Stimulated activated CD4-positive, alpha-beta T cell treated with anti-CD3 and anti-CD28 coated beads, TNF-alpha, amount 100 ng/mL, for 1 hour (primary cell): ENCODE measurements at places on chromosomes 13 and 19.
A peak's percentile ranks its signal among the peaks of the same experiment; 100 is the strongest.

DNA sequence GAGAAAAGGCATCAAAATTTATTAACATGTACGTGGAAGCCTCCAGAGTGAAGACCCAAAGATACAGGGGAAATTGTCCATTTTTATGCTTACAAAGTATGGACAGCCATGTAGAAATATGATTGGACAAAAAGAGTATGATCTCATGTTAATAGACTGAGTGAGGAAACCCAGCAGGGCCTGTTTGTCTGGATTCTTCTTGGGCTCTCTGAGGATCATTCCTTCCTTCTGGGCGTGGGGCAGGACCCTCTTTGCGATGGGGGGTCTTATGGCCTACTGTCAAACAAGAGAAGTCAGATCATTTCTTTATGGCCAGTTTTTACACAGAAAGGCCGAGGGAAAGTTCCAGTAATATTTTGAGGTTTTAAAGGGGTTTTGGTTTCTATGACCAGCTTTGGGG is 110.8 kb downstream of the ESD start:
- DNase-seq: no peak

DNA sequence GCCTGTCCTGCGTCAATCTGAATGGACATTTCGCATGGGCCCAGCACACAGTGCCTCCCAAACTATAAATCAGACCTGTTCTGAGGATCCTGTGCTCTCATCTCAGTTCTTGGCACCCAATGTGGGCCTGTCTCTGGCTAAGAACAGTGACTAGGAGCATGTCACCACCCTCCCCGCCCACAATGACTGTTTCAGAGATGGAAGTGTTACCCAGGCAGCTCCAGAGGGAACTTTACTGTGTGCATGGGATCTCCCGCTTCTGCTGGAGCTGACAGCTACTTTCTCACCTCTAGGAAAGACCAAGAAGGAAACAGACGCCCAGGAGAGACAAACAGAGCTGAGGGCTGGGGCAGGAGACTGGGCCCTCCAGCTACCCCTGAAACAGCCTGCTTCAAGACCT is 45.0 kb downstream of the KCTD15 start:
- no peak for DNase-seq

DNA sequence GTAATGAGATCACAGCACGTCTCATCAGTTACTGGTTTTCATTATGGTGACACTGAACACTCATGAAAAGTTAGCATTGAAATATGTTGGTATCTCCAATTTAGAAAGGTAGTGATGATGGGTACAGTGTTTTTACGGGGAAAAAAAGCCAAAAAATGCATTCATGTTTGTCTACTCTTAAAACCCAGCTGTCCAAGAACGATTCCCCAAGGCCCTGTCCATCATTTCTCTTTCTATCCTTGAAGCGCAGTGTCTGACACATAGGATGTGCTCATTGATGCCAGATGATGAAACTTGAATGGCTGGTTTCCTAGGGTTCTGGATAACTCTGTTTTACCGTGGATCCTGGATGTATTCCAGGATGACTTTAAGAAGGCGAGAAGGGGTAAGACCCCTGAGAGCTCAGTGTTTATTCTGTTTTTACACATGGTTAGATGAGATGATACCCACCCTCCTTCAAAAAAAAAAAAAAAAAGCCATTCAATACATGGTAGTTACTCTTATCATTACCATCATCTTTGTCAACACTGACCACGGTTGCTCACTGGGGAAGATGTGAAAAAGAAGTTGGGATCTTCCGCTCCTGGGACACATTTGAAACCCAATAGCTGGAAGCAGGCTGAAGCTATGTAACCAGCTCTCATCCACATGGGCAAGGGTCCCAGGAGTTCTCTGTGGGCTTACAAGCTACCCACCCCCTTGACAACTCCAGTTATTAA is 22.5 kb downstream of the SERP2 start:
- no peak for DNase-seq

GRCh38 chr13:95784161-95784899 is 107.4 kb downstream of the DNAJC3 start:
- no peak for DNase-seq

DNA sequence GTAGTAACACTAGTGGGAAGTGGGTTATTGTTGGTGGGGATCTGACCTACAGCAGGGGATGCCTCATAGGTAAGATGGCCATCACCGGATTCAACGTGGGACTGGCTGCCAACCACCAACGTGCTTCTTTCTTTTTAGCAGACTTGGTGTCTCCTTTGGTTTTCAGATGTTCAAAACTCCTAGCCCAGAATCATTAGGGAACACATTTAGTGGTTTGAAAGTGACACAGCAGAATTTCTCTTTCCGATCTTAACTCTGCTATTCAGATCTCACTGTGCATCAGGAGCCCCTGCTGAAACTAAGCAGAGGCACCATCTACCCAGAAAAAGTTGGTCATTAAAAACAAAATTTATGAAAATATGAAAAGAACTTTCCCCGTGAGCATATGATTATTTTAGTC is 36.7 kb upstream of the PCDH8 start:
- DNase-seq: no peak

DNA sequence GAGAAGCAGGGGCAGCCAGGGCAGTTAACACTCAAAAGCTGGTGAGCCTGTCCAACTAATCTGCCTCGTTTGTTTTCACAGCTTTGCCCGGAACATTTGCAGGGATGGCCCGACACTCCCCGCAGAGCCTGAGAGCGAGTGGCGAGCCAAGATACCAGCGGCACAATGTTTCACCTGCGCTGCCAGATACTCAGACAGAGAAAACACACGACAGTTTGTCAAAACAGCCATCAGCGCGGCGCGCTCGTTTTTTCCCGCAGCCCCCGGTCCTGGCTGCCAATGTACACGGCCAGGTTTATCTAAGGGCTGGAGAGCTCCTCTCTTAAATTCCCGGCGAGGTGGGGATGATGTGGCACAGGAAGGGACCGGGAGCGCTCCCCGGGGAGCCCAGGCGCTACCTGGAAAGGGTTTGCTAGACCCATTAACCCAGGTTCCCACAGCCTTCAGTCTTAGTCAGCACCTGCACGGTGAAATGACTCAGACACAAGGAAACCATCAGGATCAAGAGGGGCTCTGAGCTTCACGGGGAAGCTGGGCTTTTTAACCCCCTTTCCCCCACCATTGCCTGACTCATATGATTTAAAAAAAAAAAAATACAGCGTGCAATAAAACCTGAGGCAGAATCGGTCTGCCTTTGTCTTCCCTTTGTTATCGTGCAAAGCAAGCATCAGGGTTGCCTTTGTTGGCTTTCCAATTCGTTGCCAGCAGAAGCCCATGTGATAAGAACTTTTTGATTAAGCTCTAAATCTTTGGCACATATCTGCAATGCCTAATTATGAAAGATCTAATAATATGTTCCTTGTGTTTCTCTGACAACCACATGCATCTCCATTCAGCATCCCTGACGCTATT is 186.2 kb downstream of the EFNB2 start:
- DNase-seq: no peak

DNA sequence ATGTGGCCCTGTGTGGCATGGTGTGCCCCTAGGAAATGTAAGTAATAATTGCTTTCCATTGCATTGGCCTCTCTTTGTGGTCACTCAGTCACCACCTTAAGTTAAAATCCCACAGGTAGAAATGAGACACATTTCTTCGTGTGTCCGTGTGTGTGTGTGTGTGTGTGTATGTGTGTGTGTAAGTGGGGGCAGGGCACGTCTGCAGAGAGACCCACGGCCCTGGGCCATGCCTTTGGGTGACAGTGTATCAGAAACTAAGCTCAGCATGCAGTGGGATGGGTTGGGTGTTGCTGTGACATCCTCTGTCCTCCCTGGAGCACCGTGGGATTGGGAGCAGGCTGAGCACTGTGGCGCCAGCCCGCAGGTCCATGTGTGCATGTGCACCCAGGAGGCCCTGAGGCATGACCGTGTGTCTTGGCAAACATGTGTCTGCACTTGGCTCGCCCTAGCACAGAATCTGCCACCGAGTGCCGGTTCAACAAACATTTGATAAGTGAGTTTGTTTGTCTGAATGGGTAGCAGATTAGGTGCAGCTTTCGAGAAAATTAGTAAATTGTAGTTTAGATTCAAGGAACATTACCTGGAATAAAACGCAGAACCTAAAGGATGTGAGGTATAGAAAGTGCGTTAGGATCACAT is 91.8 kb downstream of the WTIP start:
- no peak for DNase-seq

DNA sequence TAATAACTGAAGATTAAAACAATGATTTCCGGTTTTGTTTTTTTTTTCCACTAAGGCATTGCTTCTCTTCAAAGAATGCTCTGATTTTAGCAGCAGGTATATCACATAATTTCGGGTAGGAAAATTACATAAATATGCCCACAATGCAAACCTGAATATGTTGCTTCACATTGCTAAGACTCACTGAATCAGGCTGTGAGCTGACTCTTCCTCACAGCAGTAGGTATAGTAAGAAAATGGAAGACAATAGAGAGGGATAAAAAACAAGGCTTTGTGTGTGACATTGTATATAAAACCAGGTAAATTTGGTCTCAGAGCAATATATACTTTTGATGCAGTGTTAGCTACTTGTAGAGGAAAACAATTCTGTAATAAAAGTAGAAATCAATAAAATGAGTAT is 1355.0 kb downstream of the OLFM4 start:
- no peak for DNase-seq

GRCh38 chr19:55232286-55232602 is 3.7 kb upstream of the TMEM86B start:
- DNase-seq: no peak

DNA sequence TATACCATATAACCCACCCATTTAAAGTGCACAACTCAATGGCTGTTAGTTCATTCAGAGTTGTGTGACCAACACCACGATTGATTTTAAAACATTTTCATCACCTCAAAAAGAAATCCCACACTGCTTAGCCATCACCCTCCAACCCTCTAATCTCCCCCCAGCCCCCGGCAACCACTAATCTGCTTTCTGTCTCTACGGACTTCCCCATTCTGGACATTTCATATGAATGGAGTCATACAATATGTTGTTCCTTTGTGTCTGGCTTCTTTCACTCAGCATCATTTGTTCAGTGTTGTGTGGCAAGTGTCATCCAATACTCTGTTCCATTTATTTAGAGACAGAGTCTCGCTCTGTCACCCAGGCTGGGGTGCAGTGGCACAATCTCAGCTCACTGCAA is 4.0 kb upstream of the PNMA8B start:
- no peak for DNase-seq

- no peak for DNase-seq
Measured at GRCh38 chr19:30444686-30445232, 72.6 kb downstream of the ZNF536 start.

DNA sequence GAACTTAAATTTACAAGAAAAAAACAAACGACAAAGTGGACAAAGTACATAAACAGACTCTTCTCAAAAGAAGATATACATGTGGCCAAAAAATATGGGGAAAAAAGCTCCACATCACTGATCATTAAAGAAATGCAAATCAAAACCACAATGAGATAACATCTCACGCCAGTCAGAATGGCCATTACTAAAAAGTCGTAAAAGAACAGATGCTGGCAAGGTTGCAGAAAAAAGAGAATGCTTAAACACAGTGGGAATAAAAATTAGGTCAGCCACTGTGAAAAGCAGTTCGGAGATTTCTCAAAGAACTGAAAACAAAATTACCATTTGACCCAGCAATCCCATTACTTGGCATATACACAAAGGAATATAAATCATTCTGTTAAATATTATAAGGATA is 132.7 kb downstream of the UGGT2 start:
- DNase-seq: no peak

GRCh38 chr13:107743983-107744382 is 471.4 kb downstream of the LIG4 start:
- no peak for DNase-seq

DNA sequence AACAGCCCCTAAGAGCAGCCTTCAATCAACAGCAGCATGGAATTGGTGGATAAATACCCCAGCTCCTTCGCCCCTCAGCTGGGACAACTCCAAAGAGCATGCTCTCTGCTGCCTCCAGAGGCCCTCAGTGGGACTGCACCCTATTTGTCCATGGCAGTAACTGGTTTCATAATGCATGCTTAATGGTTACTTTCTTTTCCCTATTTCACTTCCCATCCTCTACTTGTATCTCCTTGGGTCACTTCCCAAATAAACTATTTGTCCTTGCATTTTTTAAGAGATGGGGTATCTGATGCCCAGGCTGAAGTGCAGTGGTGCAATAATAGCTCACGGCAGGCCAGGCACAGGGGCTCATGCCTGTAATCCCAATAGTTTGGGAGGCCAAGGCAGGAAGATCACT is 13.5 kb upstream of the TPM4 start:
- peak; percentile 65 for DNase-seq

DNA sequence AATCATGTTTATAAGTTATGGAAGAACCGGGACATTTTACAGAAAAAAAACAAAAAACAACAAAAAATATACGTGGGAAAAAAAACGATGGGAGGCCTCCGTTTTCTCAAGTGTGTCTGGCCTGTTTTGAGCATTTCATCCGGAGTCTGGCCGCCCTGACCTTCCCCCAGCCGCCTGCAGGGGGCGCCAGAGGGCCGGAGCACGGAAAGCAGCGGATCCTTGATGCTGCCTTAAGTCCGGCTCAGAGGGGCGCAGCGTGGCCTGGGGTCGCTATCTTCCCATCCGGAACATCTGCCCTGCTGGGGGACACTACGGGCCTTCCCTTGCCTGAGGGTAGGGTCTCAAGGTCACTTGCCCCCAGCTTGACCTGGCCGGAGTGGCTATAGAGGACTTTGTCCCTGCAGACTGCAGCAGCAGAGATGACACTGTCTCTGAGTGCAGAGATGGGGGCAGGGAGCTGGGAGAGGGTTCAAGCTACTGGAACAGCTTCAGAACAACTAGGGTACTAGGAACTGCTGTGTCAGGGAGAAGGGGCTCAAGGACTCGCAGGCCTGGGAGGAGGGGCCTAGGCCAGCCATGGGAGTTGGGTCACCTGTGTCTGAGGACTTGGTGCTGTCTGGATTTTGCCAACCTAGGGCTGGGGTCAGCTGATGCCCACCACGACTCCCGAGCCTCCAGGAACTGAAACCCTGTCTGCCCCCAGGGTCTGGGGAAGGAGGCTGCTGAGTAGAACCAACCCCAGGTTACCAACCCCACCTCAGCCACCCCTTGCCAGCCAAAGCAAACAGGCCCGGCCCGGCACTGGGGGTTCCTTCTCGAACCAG is 1.8 kb upstream of the APOE start:
- peak; percentile 56 for DNase-seq
